CD4-positive, CD25-positive, alpha-beta regulatory T cell (primary cell): ENCODE measurements at places on chromosomes 6 and 20.

DNA sequence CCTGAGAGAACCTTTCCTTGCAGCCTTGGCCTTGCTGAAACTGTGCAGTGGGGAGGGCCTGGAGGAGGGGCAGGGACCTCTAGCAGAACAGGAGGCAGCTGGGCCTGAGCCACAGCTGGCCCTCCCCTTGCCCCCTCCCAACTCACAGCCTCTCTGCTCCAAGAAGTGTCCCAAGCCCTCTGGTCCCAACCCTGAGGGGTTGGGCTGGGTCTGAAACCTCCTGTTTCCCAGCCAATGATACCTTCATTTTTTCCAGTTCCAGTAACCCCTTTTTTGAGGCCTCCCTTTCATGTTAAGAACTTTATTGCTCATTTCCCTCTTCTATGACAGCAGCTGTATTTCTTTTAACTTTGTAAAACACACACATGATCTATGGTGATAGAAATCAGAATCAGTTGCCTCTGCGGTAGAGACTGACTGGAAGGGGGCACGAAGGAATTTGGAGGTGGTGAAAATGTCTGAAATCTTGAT, 17.9 kb upstream of the ARMC12 start:
- DNase-seq: no peak

DNA sequence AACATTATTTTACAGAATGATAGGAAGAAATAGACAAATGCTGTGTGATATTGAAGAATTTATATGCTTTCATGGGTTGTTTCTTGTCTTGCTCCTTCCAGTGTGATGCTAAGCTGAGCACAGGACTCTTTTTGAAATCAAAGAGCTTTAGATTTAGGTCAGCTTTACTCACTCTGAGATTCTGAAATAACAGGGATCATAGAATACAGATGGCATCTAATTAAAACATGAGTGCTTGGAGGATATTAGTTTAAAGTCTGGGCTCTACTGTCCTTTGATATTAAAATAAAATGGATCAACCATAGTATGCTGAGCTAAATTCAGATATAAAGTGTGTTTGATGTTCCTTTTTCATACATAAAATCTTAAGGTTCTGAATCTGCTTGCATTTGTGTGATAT, 29.6 kb downstream of the MLIP start:
- DNase-seq: no peak

- no peak for DNase-seq
Observed at GRCh38 chr6:122068291-122068769, 331.1 kb upstream of the HSF2 start.

DNA sequence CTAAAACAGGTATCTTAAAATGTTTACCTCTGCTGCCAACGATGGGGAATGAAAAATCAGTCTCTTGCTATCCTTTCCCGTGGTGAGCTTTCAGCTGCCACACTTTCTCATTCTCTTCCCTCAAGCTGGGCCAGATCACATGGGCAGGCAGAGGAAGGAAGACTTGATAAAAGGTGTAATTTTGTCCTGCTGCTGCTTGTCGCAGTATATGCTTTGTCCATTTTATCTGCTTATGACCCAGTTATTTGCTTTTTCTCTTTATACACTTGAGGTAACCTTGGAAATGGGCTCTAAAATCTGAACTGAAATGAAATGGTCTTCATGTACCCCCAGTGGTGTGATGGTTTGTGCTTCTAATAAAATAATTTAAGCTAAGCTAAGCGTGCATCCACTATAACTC, 695.9 kb upstream of the FLRT3 start:
- no peak for DNase-seq

GRCh38 chr6:131354356-131354755, 218.7 kb upstream of the ARG1 start:
- no peak for DNase-seq

DNA sequence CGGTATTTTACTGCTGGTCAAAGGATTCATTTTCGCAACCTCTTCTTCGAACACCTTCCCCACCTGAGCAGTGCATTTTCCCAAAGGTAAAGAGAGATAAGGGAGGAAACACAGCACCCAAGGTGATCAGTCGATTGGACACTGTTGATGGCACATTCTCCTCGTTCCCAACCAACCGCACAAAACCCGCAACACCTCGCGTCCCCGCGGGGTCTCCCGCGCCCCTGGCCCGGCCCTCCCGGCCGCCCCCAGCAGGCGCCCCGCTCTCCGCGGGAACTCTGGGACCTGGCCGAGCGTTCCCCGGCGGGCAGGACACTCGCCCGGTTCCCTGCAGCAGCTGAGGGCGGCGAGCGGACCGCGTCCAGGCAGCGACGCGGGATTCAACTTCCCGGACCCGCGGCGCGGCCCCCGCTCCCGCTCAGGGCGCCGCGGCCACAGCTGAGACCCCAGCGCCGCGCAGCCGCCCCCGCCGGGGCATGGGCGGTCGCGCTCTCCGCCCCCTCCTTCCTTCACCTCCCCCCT, 506 bp downstream of the RGS17 start:
- no peak for DNase-seq

- DNase-seq: no peak
Observed at GRCh38 chr6:113078791-113079190, 731.7 kb downstream of the RFPL4B start.

DNA sequence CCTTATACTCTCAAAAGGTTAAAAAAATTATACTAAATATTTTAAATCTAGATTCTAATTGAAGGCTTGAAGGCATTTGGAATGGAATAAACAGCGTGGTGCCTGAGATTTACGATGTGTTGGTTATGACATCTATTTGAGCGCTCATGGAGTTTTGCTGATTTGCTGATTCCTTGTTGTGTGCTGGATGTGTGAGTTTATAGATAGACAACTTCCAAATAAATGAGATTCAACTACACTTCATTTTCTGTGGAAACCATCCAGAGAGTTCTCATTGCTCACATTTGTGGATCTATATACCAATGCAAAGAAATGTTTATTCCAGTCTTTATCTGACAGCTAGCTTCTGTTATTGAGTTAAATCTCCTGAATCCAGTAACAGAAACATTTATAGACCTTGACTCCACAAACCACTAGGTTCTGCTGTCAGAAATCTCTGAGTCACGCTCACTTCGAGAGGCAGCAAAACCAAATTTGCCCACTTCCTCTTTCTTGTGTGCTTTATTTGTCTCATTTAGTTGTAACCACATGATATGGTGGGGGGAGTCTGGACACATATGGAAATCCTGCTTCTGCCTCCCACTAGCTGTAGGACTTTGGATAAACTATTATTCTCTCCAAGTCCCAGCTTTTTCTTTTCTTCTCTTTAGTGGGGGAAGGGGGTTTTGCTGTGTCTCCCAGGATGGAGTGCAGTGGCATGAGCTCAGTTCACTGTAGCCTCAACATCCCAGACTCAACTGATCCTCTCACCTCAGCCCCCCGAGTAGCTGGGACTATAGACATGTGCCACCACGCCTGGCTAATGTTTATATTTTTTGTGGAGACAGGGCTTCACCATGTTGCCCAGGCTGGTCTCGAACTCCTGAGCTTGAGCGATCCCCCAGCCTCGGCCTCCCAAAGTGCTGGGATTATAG, 54.5 kb downstream of the IPCEF1 start:
- peak; percentile 83 for DNase-seq

- no peak for DNase-seq
Observed at GRCh38 chr6:112833581-112834131, 486.5 kb downstream of the RFPL4B start.

DNA sequence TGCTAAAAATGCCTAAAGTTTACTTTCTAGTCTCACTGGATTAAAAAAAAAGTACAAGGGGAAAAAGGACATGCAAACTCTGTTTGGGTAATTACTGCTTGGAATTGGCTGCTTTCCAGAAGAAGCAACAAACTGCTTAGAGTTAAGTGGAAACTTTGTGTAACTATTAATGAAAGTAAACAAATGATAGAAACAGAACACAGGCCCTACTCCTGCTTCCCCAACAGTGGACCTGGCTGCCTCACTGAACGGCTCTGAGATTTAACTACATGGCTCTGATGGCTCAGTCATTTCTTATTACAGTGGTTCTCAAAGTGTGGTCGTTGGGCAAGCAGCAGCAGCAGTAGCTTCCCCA, 108.5 kb downstream of the MAN1A1 start:
- DNase-seq: no peak

DNA sequence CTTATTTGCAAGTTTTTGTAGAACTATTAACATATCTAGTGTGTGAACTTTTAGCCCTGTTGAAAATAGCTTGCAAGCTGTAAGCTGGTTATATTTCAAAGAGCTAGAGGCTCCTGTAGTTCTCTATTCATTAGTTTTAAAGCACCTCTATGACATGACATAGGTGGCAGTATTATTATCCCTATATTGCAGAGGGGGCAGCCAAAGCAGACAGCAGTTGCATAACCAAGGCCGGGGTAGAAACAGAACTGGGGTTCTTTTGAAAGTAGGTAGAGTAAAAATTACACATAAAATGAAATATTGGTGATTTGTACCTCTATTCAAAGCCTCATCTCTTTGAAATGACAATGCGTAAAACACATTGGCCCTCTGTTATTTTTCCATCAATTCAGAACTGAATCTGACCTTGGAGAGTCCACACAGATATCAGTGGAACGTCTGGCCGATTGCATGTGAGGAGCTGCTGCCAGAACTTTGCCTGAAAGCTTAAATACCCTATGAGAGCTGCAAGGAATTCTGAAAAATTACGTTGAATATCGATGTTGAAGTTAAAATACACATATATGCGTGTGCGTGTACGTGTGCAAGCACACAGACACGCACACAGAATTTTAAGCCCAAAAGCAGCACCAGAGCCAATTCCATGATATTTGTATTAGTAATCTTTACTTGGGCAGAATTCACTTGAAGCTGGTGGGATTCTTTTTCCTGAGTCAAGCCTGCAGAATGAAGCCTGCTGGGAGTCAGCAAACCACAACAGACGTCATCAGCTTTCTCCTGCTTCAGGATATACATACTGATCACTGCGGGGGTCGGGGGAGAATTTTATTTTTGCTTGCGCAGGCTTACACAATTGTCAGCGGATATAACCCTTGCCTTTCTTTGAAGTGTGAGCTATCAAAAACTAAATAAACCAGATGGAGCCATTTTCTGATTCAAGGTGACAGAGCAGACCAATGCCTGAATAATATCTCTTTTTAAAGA, 163.2 kb downstream of the PDE7B start:
- DNase-seq: no peak

GRCh38 chr6:1764397-1764987, 154.8 kb downstream of the FOXC1 start:
- no peak for DNase-seq

GRCh38 chr6:50847890-50848594, 29.4 kb downstream of the TFAP2B start:
- no peak for DNase-seq

DNA sequence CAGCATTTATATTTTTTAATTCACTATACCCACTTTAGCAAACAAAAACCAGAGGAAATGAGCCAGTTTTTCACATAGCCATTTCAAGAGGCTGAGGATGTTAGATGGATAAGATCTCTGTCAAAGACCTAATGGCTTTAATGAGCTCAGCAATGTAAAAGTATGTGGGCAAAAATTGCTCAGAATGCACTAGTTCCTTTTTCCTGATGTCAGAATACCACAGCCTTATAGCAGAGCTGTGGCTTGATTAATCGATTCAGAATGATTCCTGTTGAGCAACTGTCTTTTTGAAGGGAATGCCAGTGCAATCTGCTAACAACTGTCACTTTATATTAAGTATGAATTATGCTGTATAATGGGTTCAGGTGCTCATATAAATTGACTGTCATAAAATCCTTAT, 100.6 kb upstream of the HIVEP1 start:
- no peak for DNase-seq

- DNase-seq: no peak
Observed at GRCh38 chr20:54019585-54019984, 50.8 kb downstream of the BCAS1 start.

DNA sequence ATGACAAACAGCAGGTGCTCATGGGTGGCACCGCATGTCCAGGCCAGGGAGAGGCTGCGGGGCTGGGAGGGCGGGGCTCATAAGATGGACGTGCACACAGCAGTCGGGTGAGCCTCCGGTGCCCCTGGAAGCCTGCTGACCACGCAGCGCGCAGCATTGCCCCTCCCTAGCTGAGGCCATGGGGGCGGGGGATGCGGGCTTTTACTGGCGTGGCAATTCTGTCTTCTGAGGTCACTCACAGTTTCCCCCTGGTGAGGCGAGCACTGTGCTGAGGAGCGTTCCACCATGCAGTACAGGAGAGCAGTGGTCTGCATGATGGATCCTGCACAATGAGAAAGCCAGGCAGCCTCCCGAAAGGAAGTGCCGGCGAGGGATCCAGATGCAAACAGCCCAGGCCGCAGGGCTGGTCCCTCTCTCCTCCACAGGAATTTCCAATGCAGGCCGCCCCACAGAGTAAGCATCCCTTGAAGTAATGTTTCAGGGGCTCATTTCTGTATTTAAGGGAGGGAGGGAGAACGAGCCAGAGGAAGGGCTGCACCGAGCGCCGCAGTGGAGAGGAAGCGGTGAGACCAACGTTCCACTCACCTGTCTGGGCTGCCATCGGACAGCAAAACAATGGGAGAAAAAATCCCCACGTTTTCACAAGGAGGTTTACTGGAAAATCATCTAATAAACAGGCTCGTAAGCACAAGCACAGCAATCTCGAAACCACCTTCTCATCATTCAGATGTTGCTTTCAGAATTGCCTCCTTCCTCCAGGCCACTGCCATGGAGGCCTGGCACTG, 56.0 kb downstream of the IRF4 start:
- no peak for DNase-seq

DNA sequence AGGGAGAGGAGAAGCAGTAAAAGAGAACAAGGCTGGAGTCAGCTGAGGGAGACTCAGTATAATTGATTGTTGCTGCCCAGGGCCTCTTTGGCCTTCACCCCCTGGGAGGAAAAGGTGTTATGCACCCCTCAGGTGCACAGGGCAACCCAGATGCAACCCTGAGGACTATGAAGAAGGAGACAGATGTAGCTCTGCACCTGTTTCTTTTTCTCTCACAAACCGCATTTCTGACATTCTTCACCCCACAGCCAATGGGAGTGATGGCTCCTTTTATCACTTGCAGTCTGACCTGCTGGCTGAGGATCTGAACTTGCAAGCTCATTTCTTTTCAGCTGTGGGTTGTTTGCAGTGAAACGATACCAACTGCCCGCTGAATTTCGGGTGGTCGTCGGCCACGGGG, 64.1 kb upstream of the F13A1 start:
- DNase-seq: no peak

DNA sequence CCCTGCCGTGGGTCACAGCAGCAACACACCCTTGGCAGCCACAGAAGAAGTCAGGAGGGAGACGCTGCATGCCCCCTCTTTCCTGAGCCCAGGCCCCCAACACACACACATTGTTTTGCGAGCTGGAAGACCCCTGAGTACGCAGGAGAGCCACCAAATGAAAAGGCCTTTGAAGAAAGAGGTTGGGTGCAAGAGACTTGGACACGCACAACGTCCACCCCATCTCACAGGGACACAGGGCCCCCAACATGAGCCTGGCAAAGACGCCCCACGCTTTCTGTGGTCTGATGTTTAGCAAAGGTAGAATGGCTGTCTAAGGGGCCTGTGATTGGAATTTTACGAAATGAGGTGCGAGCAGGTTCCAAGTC, 185.0 kb downstream of the TTLL2 start:
- no peak for DNase-seq
